ENCODE measurements at places on chromosomes 1 and 21. TPM values are rescaled to one million over a fixed set of nuclear protein-coding genes. Genes with fewer than 3 reads are reported as not detected.

RHOU gene
- 13.1 TPM for total RNA-seq

TNFRSF1B gene
- total RNA-seq = 16.4 TPM

NR1I3 gene
- not detected for total RNA-seq

MDM4 gene
- 31.0 TPM for total RNA-seq

TCHHL1 gene
- not detected for total RNA-seq

A3GALT2 gene
- not detected for total RNA-seq

ESRRG gene
- total RNA-seq = not detected

KRTAP19-3 gene
- not detected for total RNA-seq

SPRR1B gene
- total RNA-seq = not detected

SPRR2D gene
- total RNA-seq = not detected

HFM1 gene
- 8.2 TPM for total RNA-seq

NHLH1 gene
- total RNA-seq = not detected

ZNF496 gene
- total RNA-seq = 35.5 TPM

OR2L8 gene
- not detected for total RNA-seq

ACP6 gene
- total RNA-seq = 11.8 TPM

TMOD4 gene
- total RNA-seq = not detected

GBP4 gene
- total RNA-seq = 11.5 TPM

TRIM45 gene
- total RNA-seq = 2.6 TPM

MROH7 gene
- total RNA-seq = 5.1 TPM

SWT1 gene
- 9.2 TPM for total RNA-seq

GRHL3 gene
- total RNA-seq = 0.35 TPM

SH2D5 gene
- total RNA-seq = not detected

SLC25A44 gene
- total RNA-seq = 26.9 TPM

AGMAT gene
- total RNA-seq = 1.4 TPM

FCN3 gene
- not detected for total RNA-seq

AMY2A gene
- not detected for total RNA-seq

PAFAH2 gene
- 9.4 TPM for total RNA-seq

BATF3 gene
- not detected for total RNA-seq

EDN2 gene
- total RNA-seq = not detected

AIM2 gene
- not detected for total RNA-seq

VSIG8 gene
- 0.37 TPM for total RNA-seq

NBPF20 gene
- total RNA-seq = 5.3 TPM

LDLRAP1 gene
- 8.5 TPM for total RNA-seq

S100A2 gene
- not detected for total RNA-seq

TTC13 gene
- 21.7 TPM for total RNA-seq

ITLN2 gene
- total RNA-seq = not detected

LRRC38 gene
- total RNA-seq = not detected

PCNX2 gene
- total RNA-seq = 36.2 TPM

RBM11 gene
- total RNA-seq = not detected

RBM34 gene
- 107 TPM for total RNA-seq

ANGPTL3 gene
- total RNA-seq = not detected

THEMIS2 gene
- total RNA-seq = 24.1 TPM

ASCL5 gene
- total RNA-seq = not detected

LORICRIN gene
- total RNA-seq = not detected

SPRR1A gene
- total RNA-seq = not detected

ZNF683 gene
- total RNA-seq = not detected

ZNF672 gene
- total RNA-seq = 29.5 TPM
